ENCODE measurements at places on chromosomes 1 and 21.

GRCh38 chr1:3886106-3886670, 13.9 kb downstream of the C1orf174 start:
- DNase-seq: no peak

DNA sequence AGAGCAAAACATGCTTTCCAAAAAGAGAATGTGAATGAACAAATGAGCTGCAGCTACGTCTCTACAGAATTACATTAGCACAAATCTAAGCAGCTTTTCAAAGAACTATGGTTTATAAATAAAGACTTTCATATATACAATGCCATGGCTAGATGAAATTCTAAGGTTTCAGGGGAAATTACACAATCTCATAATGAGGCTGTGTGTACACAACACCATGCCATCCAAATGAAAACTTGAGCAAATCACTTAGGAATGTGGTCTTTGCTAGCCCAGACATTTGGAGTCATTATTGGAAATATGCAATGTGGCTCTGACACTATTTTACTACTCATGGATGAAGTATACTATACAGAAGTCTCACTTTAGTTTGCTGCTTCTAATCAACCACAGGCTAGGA, 37.5 kb downstream of the SPAG17 start:
- DNase-seq: no peak

DNA sequence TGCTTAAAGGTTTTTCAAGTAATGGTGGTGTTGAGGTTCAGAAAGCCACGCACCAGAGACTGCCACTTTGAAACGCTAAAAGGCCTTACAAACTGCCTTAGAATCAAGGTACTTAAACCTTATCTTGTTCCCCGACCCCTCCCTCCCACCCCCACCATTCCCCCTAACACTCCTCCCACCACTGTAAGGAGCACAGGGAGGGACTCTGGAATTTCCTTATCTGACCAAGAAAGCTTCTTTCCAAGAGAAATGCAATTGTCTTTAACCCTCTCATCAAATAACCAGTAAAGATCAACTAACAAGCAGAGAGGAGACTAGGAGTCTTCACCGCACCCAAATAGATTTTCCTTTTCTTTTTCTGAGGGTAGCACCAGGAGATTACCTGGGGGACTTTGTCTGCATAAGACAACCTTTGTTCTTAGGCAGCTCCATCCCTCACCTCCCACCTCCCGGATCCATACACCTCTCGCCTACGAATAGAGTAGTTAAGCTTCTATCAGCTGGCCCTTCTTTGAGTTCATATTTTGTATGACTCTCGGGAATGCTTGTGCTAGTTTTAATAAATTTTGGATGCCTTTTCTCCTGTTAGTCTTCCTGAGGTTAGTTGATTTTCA, 137.7 kb upstream of the ADGRL2 start:
- DNase-seq: no peak

- no peak for DNase-seq
These were observed 28.8 kb downstream of the DR1 start for GRCh38 chr1:93374334-93375106.
